Muscle of arm (tissue), 14 donors: ENCODE measurements at places on chromosomes 4 and X.
A peak's percentile ranks its signal among the peaks of the same experiment; 100 is the strongest.

DNA sequence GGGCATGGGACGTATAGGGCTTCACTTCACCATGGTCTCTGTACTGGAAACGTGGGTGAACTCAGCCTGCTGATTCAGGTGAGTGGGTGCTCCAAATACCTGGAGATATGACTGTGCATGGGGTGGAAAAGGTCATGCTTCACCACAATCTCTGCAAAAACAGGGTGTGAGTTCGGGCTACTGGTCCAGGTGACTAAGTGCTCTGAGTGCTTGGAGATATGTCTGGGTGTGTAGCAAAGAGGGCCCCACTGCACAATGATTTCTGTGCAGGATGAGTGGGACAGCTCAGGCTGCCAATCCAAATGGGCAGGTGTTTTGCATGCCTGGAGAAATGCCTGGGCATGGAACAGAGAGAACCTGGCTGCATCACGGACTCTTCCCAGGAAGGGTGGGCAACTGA is 11.2 kb upstream of the CPXCR1 start:
- DNase-seq, result no peak

DNA sequence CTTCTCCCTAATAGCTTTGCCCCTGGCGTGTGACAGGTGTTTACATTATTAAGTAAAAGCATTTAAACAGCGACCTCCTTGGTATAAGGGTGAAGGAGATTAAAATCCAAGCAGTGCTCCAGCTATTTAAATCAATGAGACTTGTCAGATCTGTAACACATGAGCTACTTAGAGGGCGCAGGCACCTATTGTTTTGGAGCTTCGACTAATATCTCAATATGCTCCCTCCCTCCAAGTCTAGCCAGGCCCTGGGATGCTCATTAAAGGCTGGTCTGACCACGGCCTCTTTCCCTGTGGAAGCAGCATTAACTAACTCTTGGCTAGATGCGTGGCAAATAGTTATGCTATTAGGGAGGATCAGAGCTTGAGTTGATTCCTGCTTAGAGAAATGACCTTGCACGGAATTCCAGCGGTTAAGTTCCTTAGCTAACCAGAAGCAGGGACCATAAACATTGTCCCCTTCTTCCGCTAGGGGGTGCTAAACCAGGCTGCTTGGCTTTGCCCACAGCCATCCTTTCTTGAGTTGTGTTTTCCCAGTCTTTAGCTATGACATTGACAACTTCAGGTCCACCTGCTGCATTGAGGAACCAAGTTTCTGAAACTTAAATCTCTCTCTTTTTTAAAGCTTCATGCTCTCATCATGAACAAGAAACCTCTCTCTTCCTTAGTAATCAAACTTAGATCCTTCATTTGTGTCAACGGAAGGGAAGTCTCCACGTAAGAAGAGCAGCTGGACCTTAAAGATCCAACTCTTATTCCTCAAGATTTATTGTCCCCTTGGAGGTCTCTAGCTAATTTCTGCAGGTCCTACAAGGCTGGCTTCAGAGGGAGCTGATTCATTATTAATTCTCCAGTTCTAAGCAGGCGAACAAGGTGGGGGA is 80.7 kb upstream of the IGFBP7 start:
- no peak for DNase-seq

GRCh38 chrX:154738011-154738738 is 12.7 kb downstream of the GAB3 start:
- DNase-seq, result peak; percentile 79

GRCh38 chrX:87663421-87663820 is 145.8 kb downstream of the KLHL4 start:
- no peak for DNase-seq

DNA sequence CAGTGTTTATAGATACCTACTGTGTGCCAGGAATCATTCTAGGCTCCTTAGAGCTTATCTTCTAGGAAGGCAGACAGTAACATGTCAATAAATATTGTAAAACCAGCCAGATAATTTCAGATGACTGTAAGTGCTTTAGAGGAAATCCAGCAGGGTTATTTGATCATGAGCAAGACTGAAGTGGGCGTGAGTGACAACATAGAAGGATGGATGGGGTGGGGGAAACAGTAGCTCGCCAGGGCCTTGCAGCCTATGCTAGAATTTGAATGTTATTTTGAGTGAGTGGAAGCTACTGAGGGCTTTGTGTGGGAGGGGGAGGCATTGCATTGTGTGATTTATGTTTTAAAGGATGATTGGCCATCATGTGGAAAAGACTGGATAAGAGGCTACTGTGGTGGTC is 6.7 kb downstream of the SRD5A3 start:
- no peak for DNase-seq

DNA sequence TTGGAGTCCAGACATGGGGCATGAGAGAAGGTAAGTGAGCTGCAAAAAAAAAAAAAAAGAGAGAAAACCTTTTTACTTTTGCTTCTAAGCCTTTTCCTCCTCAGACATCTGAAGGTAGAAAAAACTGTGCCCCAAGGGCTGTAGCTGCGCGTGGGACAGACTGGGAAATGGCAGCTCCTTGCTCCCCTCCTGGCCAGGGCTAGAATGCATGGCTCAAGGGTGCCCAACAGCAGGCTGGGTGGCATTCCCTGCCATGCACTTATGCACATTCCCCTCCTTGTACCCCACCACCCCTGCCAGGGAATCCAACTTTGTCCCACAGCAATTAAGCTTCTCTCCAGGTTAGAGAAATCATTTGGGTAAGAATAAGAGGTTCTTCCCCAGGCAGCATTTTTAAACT is 421.2 kb downstream of the TRAM1L1 start:
- no peak for DNase-seq

DNA sequence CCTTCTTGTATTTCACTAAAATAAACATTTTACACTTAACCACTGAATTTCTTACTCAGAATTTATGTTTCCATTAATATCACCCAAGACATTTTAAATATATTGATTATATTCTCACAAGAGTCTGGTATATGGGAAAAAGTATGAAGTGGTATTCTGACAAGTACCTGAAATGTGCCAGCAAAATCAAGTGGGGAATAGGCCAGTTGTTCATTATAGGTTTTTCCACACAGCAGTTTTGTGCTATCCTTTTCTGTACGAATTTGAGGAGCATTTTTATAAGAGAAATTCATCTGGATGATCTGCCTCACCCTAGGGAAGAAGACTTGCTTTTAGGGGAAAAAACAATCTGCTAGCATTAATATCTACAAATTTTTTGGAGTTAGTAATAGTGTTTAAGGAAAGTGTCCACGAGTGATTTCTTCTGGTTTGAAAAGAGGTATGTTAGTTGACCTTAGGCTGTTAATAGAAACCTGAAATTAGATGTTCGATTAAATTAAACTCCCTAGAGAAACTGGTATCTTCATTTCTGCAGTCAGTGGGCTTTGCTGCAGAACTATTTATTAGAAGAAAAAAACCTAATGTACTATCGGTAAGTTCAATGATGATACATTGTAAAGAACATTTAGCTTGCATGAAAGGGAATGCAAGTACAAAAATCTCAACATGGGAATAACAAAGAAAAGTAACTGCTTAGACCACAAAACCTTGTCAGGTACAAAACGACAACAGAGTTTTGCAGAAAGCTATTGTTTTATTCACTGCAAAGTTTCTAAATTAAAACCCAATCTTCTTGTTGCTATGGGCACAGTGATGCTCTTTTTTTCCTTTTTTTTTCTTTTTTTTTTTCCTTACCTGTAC is 1.8 kb downstream of the KLF3 start:
- peak; percentile 25 for DNase-seq

- DNase-seq, result peak; percentile 12
Observed at GRCh38 chrX:63686878-63687714, 97.9 kb downstream of the ARHGEF9 start.

DNA sequence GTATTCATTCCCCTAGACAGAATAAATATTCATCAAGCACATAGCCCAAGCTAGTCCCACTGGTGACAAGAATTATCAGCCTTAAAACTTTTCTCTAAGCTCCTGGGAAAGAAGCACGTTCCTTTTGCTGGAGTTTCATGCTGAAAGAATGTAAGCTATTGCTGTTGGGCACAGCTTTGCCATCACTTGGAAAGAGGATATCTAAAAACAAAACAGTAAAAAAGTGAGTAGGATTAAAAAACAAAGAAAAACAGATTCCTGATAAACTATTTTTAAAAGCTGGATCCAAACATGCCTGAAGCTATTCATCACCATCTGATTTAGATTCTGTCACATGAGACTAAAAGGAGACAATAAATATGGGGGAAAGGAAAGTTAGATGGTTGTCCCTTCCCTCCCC is 176.8 kb downstream of the SCFD2 start:
- DNase-seq, result no peak

DNA sequence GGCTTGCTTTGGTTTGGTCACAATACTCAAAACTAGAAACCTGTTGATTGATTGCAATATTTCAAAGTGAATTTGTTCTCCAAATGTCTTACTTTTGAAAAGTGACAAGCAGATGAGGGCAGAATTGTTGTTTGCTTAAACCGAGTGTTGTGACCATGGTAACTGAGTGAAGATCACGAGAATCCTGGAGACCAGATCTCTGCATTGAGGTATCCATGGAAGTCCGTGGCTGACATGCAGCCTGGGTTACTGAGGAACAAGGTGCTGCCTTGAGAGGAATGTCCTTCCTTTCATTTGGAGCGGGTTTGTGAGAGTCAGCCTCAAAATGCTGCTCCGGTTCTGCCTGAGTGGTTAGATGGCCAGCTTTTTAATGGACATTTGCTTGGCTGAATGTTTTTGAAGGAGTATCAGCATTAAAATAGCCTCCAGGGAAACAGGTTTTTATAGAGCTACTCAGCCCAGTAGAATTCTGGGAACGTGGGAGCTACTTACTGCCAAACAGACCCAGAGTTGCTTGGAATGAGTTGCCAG is 31.3 kb downstream of the NYX start:
- DNase-seq, result no peak

GRCh38 chr4:166675411-166675810 is 558.9 kb downstream of the SPOCK3 start:
- no peak for DNase-seq

GRCh38 chr4:119646347-119647071 is 17.9 kb upstream of the PDE5A start:
- peak; percentile 86 for DNase-seq

GRCh38 chr4:700587-701264 is 4.9 kb upstream of the PCGF3 start:
- no peak for DNase-seq

DNA sequence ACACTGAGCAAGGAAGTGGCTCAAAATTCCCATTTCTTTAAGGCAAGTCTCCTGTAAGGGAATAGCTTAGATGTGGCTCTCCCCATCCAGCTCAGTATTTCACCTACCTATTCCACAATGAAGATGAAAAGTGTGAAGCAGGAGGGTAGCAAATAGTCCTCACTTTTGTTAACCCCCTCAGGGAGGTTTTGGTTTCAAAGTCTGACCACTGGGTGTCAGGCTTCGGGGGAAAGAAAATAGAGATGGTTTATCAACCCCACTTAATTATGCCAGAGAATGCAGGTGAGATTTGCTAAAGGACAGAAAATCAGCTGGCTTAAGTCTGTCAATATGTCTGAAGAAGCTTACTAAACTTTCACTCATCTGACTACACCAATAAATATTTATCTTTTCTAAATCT is 69.5 kb downstream of the DHX15 start:
- DNase-seq, result no peak

DNA sequence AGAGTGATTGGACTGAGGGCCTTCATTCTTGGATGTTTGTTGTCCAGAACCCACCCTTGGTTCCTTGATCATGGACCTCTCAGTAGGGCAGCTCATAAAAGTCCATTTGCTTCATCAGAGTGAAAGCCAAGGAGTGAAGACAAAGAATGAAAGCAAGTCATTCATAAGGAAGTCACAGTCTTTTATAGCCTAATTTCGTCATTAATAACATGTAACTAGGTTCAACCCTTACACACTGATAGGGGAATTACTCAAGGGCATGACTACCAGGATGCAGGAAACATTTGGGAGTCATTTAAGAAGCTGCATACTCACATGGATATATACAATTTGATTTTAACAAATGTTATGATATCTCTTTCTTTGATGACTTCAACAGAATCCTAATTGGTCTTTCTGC is 95.2 kb downstream of the RPA4 start:
- no peak for DNase-seq

DNA sequence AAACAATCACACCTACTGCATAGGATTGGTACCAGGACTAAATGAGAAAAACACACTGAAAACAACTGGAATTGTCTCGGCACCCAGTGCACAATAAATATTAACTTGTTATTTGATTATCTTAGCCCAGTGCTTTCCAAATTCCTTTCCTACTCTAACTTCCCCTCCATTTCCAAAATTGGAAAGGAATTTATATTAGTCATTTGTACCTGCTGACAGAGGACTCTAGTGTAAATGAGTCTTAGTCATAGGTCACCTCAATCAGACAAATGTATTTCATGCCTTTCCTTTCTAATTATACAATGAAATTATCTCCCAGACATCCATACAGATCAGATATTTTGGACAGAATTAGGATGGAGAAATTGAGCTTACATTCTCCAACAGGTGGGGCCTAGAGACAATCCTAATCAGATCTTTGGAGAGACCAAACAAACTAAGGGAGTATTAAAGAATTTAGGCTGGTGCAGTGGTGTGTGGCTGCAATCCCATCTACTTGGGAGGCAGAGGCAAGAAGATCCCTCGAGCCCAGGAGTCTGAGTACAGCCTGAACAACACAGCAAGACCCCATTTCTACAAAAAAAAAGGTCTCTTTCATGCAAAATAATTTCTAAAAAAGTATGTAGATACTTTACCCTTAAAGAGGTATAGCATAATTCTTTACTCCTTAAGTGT is 10.1 kb downstream of the SH3D19 start:
- no peak for DNase-seq

- DNase-seq, result peak; percentile 29
Observed at GRCh38 chr4:153790500-153790865, 1.6 kb upstream of the SFRP2 start.

GRCh38 chr4:39657465-39657864 is 18.8 kb upstream of the SMIM14 start:
- no peak for DNase-seq

DNA sequence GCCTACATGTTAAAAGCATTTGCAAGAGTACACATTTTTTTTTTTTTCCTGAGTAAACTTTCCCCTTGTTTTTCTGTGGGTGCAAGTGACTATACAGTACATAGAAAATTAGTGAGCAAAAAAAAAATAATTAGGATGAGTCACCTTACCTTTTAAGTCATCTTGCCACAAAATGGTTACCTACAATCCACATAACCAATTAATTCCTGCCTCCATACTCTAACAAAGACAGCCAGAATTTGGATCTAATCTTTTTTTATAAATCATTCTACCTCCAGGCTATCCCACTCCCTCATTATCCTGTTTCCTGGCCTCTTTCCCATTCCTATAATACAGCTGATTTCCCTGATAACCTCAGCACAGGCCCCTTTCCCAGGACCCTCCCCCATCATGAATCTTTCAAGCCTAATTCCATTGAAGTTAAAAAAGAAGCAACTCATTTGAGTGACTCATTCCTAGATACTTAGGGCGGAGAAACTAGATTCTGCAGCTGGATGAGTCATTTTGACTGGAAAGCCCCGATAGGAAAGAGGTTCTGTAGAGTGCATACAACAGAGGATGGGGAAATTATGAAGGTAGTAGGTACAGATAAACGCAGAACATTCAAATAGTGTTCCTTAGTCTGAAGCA is 128.2 kb downstream of the C4orf51 start:
- DNase-seq, result peak; percentile 12

- DNase-seq, result no peak
Observed at GRCh38 chrX:136584545-136584944, 52.5 kb downstream of the VGLL1 start.

GRCh38 chr4:107806196-107806595 is 18.5 kb upstream of the SGMS2 start:
- DNase-seq, result no peak
